ENCODE measurements at places on chromosomes 2 and 18.

GRCh38 chr2:3725002-3725401 lies 21.6 kb downstream of the DCDC2C start:
- DNase-seq: no peak

GRCh38 chr2:216633616-216634369 lies 573 bp downstream of the IGFBP2 start:
- no peak for DNase-seq

GRCh38 chr2:111236025-111236424 lies 115.3 kb downstream of the BCL2L11 start:
- DNase-seq: no peak

DNA sequence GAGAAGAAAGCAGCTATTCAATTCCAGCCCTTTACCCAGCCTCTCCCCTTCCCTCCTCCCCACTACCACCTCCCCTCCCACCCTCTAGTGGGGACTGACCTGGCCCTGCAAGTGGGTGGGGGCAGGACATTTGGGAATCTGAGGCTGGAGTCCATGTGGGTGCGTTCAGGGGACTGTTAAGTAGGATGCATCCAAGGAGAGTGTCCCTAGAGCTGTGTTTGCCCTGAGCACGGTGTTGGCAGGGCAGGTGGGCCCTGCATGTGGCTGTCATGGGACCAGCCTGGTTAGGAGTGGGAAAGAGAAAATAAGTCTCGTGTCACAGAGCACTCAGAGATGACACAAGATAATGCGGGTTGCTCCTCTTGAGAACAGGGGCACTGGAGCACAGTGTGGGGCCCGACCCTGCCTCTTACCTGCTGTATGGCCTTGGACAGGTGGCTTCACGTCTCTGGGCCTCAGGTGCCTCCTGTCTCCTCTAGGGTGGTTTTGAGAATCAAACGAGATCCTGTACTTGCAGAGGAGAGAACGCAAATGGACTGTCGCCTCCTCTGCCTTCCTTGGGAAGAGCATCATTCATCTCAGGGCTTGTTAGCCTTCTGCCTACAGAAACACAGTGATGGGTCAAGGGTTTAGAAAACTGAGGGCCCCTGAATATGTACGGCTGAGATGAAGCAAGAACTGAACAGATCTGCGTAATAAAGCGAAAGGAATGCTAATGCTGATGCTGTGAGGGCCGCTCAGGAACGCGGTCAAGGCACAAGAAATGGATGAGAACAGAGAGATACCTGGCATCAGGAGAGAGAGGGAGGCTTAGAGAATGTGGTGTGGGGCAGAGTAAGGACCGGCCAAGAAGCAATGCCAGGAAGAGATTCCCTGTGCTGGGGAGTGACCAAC lies 187.7 kb upstream of the HAAO start:
- DNase-seq: no peak

DNA sequence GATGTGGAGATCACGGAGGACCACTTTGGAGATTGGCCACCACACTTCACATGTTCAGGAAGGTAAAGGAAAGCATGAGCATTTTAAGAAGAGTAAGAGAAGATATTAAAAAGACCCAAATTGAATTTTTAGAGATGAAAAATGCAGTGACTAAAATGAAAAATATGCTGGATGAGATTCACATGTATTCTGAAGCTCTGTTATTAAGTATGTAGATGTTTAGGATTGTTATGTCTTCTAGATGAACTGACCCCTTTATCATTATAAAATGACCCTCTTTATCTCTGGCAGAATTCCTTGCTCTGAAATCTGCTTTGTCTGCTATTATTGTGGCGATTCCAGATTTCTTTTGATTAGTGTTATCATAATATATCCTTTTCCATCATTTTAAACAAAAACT lies 36.0 kb upstream of the DYNC2LI1 start:
- peak; percentile 27 for DNase-seq

DNA sequence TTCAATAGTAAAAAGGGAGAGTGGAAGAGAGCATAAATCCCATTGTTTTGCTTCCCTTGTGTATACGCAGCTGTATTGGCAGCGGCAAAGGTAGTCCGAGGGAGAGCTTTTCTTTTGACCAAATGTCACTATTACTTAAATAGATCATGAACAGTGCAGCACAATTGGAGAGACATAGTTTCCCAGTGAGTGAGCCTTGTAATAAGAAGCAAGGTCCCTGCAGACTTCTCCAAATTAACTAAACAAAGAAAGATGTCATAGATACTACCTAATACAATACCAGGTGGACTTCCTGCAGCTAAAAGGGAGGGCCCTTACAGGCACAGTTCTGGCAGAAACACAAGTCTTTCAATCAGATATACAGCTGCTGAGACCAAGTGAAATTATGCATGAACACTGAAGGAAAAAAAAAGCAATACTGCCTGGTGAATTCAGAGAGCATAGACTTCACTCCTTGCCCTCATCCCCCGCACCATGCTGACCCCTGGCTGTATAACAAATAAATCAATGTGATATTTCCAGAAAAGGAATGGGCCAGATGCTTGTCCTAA lies 404.7 kb upstream of the CDH2 start:
- peak; percentile 22 for DNase-seq

DNA sequence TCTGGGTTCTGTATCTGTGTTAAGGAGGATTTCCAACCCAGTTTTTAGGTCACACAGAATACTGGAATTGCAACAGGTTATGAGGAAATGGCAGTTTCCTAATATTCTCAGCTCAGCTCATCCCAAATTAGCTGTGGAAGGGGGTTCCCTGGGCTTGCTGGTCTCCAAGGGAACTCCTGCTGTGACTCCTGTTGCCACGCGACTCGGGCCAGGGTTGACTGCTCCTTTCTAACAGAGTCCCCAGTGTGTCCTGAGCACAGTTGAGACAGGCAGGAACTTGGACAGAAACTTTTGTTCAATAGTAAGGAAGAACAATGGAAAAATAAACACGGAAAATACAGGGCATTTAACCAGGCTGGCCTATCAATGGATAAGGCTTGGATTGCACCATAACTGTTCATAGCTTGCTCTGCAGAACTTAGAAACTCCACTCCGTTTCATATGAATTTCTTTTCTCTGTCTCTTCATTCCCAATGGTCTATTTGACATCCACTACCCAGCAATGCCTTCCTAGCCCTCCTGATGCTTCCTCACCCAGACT lies 3.8 kb upstream of the ROCK2 start:
- no peak for DNase-seq

GRCh38 chr18:60656553-60656952 lies 284.0 kb upstream of the MC4R start:
- no peak for DNase-seq

GRCh38 chr2:224973112-224974016 lies 68.9 kb downstream of the DOCK10 start:
- no peak for DNase-seq

GRCh38 chr18:59813942-59814341 lies 85.9 kb upstream of the PMAIP1 start:
- DNase-seq: no peak

DNA sequence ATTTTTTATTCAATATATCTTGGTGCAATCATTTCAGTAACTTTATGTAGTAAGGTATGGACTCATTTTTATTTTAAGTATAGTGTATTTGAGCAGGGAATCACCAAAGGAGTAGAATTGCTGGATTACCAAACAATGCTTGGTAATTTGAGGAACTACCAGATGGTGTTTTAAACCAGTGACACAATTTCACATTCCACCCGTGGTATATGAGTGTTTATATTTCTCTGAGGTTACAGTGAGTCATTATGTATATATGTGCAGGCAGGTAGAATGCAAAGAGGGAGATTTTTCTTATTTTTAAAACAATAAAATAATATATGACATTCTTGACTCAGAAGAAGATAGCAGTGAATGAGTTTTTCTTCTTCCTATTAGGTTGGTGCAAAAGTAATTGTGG lies 596.9 kb downstream of the DCC start:
- DNase-seq: peak; percentile 58

- no peak for DNase-seq
These were observed 16.0 kb upstream of the ATP8B1 start for GRCh38 chr18:57819119-57819518.

DNA sequence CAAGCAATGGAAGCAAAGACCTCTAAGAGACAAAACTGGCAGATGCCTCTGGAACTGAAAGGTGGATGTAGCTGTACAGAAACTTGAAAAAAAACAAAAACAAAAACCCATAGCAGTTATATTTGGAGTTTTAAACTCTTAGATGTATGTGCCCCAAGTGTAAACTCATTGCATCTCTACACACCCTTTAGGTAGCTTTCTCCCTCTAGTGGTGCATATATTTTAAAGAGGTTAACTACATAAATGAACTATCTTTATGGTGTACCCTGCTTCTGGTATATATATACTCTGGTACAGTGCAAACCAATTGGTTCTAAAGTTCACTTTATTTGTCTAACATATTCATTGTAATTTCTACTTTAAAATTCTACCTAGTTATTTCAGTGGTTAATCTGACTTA lies 518.2 kb downstream of the NRXN1 start:
- no peak for DNase-seq

GRCh38 chr18:79574938-79575525 lies 104.6 kb upstream of the CTDP1 start:
- no peak for DNase-seq

GRCh38 chr2:57843158-57843557 lies 203.4 kb upstream of the VRK2 start:
- DNase-seq: no peak

GRCh38 chr2:218884519-218884918 lies 3.9 kb downstream of the WNT10A start:
- DNase-seq: no peak

DNA sequence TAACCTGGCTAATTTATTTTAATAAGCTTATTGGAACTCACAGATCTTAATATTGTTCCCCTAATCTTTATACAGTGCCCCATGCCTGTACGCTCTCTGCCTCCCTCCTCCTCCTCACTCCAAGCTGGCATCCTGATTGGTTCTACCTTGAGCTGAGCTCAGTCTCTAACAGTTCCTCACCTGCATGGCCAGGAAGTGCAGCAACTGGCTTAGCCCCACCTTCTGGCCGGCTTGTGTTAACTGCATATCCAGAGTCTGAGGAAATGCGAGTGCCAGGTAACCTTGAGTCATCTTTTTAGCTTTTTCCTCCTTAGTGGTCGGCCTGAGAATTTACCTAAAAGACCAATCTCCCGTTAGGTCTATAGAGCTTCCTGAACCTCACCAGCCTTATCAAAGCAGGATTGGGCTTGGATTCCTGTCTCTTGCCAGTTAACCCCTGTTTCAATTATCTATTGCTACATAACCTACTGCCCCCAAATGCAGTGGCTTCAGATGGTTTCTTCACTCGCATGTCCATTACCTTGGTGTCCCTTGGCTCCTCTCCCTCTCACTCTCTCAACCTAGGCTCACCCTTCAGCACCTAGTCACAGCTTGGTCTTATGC lies 89.5 kb upstream of the STK39 start:
- no peak for DNase-seq

GRCh38 chr2:148935791-148936190 lies 60.8 kb downstream of the KIF5C start:
- DNase-seq: no peak

DNA sequence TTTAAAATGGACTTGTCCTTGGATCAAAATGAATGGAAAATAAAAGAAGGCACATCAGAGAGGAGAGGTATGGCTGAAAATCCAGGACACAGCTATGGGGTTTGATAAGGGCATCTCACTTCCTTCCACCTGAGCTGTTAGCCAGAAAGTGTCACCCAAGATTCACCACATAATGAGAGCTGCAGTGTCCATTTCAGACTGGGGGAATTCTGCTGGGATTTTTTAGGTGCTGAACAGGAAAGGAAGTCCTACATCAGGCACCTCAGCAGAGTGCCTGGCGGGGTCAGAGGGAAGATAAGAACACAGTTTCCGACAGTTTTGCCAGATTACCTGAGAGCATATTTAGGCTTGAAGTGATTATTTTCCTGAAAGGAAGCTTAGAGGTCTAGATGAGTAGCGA lies 187.6 kb upstream of the HNMT start:
- no peak for DNase-seq

DNA sequence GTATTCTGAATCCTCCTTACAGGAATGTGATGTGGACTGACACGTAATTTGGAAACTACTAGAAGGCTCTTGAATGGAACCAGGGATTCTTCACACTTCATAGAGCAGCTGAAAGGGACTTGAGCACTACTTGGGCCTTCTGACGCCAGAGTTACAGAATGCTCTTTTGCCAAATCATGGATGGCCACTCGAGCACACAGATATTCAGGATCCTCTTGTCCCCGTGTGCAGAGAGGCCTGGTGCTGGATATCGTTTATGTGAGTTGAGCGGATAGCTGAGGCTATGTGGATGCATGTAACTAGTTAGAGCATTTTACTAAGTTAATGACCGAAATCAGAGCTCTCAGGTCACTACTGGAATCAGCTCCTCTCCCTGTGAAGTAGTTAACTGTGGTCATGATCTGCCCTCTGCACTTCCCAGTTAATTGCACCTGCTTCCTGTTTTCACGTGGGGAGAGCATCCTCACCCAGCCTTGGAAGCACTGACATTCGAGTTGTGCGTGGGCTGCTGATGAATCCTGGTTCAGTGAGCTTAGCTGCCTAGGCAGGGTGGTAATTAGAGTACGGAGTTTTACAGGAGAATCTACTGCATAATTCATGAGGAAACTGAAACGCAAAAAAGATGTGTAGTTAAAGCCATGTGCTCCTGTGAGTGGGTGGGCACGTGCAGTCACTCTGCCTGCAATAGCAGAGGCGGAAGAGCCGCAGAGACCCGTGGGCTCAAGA lies 5.2 kb upstream of the TPO start:
- DNase-seq: no peak

DNA sequence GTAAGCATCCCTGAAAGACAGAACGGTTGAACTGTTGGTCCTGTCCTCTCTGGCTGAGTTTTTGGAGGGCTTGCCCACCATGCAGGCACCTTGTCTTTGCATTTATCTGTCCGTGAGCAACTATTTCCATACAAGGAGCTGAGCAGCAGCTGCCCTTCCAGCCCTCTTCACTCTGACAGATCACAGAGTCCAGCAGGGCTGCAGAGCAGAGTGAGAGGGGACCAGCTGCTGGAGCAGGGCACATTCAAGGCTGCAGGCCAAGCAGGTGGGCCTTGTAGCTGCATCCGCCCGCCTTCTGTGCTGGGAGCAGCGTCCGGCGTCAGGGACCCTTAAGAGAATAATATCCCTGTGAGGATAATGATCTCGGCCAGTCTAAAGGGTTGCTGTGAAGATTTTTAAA lies 9.5 kb downstream of the SMYD1 start:
- no peak for DNase-seq

GRCh38 chr2:23249348-23249747 lies 135.6 kb upstream of the KLHL29 start:
- DNase-seq: peak; percentile 86

DNA sequence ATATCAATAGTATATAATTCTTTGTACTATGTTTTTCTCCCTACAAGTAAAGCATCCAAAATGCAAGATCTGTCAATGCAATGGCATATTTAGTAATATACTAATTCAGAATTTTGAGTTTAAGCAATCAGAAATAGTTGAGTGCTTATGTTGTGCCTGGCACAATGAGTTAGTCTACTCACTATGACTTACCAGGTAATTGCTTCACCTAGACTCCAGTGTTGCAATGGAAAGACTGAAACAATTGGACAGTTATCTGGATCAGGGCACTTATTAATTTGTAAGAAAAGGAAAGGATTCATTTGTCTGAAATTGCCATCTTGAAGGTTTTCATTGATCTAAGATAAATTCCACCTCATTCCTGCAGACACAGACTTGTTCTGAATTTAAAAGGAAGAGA lies 97.6 kb upstream of the TCF4 start:
- DNase-seq: no peak

Measured in fibroblast of upper back skin (primary cell).